ENCODE measurements at places on chromosomes 3 and 15.
A peak's percentile ranks its signal among the peaks of the same experiment; 100 is the strongest.

DNA sequence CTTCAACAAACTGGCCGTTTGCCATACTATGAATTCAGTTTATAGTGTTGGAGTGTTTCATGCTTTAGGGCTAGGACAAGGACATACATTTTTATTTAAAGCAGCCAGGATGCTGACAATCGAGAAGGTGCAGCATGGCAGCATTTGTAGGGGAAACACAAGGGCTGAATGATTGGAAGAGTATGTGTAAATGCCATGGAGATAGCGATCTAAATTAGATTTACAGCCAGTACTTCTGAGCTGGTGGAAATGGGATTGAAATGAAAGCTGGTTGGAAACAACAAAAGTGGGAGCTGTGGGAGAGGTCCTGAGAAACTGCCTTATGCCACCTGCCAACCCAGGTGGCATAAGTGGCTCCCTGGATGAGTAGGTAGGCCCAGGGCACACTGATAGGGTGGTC, 209.9 kb upstream of the MRPL3 start:
- DNase-seq: no peak

GRCh38 chr3:114504941-114505628, 211.3 kb downstream of the TIGIT start:
- peak; percentile 54 for DNase-seq

- DNase-seq: no peak
Observed at GRCh38 chr3:95215437-95215957, 1152.6 kb downstream of the NSUN3 start.

GRCh38 chr15:41961001-41961518, 11.3 kb downstream of the EHD4 start:
- no peak for DNase-seq

- DNase-seq: no peak
Observed at GRCh38 chr3:40304352-40304751, 5.2 kb upstream of the EIF1B start.
